Stimulated activated CD4-positive, alpha-beta T cell treated with anti-CD3 and anti-CD28 coated beads, TNF-alpha, amount 100 ng/mL, for 24 hours (primary cell): ENCODE measurements at places on chromosomes 2 and 18.
A peak's percentile ranks its signal among the peaks of the same experiment; 100 is the strongest.

DNA sequence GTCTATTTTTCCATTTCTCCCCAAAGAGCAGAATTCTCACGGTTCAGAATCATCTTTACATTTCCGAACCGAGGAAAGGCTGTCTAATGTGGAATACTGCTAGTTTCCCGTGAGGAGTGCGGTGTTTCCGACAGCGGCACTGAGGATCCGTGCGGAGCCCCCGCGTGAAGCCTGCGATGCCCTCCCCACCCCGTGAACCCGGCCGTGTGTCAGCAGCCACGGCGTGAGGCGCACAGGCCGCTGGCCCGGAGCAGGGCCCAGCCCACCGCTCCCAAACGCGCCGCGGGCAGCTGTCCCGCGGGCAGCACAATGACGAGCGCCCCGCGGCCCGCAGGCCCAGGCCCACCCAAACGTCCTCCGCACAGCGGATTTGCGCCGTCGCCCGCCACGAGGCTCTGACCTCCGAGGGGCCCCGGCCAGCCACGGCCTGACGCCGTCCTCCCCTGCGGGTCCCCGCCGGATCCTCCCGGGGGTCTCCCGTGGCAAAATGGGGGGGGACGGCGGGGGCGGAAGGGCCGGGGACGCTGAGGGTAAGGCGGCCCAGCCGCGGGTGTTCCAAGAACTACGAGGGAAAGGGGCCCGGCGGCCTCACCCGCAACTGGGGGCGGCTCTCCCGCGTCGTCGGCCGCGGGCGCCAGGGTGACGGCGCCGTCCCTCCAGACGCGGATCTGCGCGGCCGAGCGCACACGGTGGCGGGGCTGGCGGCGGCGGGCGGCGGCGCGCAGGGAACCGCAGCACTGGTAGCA lies 796 bp downstream of the SPIRE1 start:
- no peak for DNase-seq

DNA sequence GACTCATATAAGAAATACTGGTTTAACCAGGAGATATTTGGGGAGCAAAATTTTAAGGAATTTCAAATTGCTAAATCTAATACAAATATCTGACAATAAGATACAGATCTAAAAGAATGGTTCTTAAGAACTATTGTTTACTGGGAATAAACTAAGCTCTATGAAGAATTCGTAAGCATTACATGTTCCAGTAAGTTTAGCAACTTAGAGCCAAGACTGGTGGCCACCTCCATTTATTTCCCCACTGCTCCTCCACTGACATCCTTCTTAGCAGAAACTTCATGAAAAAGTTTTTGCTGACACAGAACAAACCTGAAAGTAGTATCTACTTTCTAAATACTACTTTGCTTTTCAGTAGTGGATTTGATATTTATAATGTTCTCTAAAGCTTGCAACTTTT lies 83.0 kb downstream of the ACSL3 start:
- no peak for DNase-seq

- no peak for DNase-seq
Measured at GRCh38 chr2:174756743-174757142, 7.5 kb downstream of the CHRNA1 start.

GRCh38 chr18:62425465-62426190 lies 97.2 kb upstream of the ZCCHC2 start:
- peak; percentile 44 for DNase-seq

GRCh38 chr18:34600158-34600557 lies 109.9 kb upstream of the DTNA start:
- DNase-seq = no peak

DNA sequence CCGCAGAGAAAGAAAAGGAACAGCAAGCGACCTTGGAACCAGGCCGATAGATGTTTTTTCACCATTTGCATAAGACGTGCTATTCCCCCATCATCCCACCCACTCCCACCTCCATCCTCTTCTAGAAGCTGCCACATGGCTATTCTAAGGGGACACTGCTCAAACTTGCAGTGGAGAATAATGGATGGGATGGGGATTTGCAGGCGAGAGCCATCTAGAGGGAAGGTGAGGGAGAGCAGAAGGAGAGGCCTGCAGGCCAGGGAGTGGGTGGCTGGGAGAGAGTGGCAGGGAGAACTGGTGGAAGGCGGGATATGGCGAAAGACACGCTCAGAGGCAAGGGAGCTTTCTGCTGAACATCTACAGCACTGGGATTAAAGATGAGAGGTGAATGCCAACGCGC lies 84.9 kb downstream of the MAPK4 start:
- DNase-seq = no peak

GRCh38 chr2:177478029-177478428 lies 85.5 kb downstream of the AGPS start:
- no peak for DNase-seq

DNA sequence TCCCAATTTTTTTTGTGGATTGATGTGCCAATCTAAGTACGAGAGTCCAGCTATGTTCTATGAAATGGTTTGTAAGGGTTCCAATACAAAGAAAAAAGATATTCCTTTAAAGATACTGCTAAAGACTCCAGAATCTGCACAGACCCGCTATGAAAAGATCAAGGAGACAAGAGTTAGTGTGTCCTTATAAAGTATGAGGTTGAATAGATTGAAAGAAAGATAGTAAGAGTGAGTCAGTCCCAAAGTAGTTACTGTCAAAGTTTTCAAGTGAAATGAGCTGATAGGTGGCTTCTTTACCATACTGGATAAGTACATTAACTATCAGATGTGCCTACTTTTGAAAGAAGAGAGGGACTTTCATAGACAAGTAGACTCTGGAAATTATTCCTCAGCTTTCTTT lies 17.9 kb upstream of the EHBP1 start:
- DNase-seq = no peak

DNA sequence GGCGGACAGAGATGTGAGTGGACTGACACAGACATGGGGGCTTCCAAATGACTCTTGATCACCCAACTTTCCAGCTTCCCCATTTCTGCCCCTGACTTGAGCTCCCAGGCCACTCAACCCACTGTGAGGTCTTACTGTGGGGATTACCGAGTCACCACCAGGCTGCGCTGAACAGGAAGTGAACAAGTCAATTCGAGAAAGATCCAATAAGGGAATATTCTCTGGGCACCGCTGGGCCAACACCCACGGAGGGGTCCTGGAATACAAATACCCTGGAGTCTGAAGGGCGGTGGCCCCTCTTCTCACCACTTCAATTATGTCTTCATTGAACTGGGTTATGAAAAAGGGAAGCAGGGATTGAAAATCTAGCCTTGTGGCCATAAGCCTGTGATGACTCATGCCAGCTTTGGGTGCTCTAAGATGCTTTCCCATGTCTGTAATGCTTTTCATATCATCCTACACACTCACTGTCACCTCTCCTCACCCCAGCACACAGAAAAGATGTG lies 37.7 kb downstream of the BCL11A start:
- DNase-seq = peak; percentile 11

- DNase-seq = peak; percentile 40
Measured at GRCh38 chr2:197255543-197255942, 55.0 kb downstream of the ANKRD44 start.

- DNase-seq = no peak
Measured at GRCh38 chr18:25678221-25678620, 326.3 kb upstream of the ZNF521 start.

DNA sequence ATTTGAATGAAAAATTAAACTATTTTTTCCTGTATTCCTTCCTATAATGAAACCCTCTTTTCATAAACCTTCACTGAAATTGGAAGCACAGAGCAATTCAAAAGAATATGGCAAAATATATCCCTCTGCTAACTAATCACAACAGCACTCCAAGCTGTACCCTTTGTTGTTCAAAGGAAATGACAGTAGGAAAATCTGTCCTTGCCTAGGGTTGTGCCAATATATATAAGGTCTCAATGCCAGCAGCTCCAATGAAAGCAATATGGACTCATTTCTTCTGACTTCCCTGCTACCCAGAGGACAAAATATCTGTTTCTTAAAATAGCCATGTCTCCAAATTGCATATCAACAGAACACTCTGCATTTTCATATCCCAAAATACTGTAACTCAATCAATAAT lies 373.9 kb upstream of the MC4R start:
- DNase-seq = no peak

DNA sequence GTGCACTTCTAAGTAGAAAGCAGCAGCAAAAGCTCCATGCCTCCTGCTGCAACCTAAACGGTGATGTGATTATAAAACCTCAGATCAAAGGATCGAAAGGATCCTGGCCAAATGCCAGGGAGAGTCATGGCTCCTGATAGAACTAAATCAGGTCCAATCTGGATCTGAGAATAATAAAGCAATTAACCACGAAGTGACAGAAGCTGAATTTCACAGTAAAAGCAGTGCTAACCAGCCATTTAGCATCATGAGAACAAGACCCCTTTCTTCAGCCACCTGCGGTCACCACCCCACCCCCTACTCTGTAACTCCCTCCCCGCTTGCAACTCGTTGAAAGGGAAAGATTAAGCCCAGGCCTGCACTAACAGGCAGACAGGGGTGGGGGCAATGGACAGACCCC lies 748.7 kb downstream of the BCL11A start:
- no peak for DNase-seq

- DNase-seq = no peak
Measured at GRCh38 chr2:235855011-235855410, 313.2 kb downstream of the GBX2 start.

GRCh38 chr2:130251535-130251872 lies 53.3 kb upstream of the TUBA3E start:
- DNase-seq = no peak

DNA sequence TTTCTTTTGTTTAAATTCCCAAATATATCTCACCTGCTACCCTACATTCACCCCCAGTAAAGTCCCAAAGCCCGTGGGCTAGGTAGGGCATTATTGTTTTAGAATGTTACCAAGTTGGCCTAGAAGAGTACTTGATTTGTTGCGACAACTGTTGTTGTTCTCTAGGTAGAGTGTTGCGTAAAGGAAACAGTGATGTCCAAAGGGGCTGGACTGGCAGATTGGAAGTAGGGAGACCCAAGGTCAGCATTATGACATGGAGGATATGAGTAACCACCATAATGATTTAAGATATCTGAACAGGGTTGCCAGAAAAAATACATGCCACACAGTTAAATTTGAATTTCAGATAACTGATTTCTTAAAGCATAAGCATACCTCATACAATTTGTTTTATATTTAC lies 39.2 kb downstream of the SCN1A start:
- no peak for DNase-seq

DNA sequence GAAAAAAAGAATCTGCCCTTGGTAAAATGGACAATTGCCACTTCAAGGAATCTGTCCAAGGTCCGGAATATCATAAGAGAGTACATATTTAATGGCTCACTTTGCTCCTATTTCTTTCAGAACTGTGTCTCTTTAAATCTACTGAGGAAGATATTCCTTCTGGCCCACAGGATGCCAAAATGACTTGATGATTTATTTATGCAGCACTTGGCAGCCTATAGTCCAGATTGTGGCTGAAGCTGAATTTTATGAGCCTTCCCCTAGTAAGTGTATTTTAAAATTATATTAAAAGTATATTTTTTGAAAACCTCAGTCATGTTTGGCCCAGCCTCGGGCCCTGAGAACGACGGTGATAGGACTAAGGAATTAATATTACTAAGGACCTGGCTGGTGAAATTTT lies 465.1 kb upstream of the HNRNPA3 start:
- DNase-seq = no peak

DNA sequence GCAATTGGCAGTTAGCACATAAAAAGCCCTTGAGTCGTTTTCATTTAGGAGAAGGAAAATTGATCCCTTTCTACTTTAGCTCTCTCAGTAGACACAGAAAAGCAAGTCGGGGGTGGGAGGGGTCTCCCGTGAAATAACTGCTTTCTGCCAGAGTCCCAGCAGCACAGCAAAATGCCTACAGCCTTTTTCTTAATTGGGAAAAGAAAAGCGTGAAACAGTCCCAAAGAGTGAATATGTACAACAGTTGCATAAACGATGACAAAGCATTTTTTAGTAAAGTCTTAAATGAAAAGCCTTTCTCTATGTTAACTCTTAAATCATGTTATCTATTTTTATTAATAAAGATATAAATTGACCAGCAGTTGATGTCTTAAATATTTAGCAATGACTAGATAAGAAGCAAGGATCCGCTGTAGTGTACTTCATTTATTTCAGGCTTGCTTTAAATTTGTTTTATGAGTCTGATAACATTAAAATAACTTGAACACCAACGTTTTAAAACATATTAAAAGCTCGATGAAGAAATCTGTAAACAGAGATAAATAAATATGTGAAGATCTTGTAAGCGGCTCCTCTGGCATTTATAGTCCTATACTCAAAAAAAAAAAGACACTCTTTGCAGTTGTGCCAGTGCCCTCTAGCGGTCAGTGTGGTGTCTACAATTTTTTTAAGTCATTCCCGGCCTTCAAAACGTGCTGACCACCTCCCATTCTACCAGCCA lies 42.3 kb upstream of the ATIC start:
- DNase-seq = peak; percentile 14

DNA sequence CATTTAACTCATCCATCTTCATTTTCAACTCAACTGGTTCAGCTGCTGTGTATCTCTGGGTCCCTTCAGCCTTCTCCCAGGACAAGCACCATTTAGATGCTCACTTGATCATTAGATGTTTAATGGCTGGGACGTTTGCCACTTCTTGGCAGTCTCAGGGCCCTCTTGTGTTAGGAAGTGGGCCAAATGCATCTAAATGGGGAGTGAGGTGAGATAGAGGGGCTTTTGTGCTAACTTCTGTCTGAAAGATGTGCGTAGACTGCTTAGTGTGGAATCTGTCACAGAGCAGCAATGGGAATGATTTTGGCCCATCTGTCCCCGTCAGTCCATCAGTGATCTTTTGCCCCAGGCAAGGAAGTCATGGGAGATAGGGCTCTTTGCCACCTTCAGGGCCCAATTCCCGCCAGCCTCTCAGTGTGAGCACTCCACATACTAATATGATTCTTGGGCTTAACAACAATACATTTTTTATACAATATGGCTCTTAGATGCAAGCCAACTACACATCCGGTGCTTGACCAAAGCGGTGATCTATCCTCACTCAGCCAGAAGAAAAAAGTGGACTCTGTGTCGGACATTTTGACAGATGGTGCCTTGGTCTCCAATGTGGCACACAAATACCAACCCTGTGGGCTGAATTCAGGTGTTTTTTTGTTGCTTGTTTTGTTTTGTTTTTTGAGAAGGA lies 95.7 kb upstream of the EPC2 start:
- DNase-seq = no peak

GRCh38 chr2:73291093-73291460 lies 2.3 kb downstream of the EGR4 start:
- peak; percentile 59 for DNase-seq

DNA sequence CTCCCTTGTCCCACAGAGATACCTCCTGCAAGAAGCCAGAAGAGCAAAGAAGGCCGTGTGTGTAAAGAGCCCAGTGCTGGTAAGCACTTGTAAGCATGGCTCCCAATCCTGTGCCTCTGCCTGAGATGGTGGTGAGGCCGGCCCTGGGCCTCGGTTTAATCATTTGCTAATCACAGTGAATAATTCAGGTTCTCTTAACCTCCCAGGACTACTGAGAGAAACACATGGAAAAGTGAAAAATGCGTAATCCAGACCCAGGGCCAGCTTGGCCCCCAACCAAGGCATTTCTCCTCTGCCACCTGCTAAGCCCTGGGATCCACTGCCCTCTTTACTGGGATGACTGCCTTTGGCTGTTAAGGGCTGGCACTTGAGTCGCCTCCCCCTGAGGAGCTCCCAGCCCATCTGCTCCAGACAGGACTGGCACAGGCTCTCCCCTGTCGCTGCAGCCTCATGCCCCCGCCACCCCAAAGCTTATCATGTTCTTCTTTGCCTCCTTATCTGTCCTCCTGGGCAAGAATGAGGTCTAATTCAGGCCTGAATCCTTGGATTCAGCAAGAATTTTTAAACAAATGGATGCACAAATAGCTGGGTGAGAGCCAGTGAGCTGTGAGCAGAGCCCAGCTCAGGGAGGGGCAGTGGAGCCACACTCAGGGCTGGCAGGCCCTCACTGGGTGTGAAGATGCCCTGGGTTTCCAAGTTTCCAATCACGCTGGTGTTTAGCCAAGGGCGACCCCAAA lies 193.9 kb upstream of the HS6ST1 start:
- DNase-seq = no peak

GRCh38 chr2:79223539-79223938 lies 64.0 kb upstream of the REG3A start:
- no peak for DNase-seq
